Sciatic nerve (tissue), 2 donors: ENCODE measurements at places on chromosomes 13 and 19. TPM values are rescaled to one million over a fixed set of nuclear protein-coding genes. Genes with fewer than 3 reads are reported as not detected.

Gene CAPS
- total RNA-seq, result 80.2 TPM

Gene LRRC63
- 0.49 TPM for total RNA-seq

- DNase-seq, result no peak
These were observed 1500.4 kb upstream of the MIR17HG start for GRCh38 chr13:89846926-89847585.

Gene OR4F17
- total RNA-seq, result not detected

Gene POLR1G
- 2.3 TPM for total RNA-seq

Gene FUT2
- not detected for total RNA-seq

DNA sequence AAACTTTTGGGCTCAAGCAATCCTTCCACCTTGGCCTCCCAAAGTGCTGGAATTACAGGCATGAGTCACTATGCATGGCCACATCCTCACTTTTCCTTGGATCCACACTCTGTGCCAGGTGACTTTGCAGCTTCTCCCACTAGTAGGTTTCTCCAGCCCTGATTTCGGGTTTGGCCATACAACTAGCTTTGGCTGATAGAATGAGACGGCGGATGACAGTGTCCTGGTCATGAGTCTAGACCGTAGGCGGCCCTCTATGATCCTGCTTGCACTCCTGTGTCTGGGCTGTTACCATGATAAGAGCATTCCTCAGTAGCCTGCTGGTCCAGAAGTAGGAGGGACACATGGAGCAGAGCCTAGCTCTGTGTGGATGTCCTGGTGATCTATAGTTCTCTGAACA, 112.5 kb upstream of the KL start:
- no peak for DNase-seq

DNA sequence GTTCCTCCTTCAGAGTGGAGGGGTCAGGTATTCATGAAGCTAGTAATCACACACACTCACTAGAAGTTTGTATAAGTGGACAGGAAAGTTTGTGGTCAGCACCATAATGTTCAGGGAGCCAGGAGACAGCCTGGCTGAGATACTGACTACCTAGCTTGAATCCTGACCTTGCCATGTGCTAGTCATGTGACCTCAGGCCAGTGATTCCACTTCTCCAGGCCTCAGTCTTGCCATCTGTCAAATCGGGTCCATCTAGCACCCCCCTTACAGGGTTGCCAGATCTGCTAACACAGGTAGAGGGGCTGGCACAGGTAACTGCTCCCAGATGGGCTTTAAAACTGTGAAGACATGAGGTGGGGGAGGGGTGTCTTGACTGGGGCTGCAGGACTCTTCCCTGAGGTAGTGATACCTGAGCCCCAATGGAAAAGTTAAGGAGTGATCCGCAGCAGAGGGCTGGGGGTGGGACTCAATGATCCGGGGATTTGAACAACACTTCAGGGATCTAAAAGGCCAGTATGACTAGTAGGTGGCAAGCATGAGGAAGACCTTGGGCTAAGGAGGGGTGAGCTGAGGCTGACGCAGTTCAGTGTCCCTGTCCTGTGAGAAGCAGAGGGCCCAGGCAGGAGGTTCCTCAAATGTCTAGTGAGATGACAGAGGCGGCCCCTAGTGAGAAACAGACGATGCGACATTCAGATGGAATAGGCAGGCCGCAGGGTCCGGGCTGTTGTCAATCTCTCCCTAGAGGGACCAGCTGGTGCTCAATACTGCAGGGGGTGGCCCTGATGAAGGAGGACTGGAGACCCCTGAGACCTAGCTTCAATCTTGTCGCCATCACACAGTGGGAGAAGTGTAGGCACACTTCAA, 8.5 kb downstream of the ACTMAP start:
- no peak for DNase-seq

Gene CDX2
- not detected for total RNA-seq

DNA sequence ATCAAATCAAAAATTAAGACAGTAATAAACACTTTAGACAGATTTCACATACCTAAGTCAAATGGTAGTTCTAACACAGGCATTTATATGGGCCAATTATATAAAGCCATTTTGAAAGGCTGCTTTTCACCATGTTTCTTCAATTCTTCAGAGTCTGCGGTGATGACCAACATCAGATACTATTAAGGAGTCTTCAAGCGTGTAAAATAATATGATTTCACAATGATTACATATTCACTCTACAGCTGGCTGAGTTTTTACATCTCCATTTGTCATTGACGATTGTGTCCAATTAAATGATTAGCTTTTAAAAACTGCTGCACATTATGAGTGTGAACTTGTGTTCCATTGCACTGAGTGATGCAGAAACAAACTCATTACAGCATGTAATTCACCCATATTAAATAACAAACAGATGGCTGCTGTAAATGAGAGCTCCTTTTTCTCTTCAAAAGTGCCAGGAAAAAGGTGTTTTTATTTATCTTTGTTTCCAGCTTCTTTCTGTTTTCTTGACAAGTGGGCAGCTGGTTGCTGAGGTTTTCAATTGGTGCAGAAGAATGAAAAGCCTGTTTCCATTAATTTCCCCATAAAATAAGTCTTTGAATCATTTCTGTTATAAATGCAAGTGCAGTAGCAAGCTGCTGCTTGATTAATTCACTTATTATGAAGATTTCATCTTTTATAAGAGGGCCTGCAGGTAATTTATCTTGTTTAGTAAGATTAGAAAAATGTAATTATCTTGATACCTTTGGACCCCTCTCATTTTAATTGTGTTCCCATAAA, 676.1 kb upstream of the KLHL1 start:
- no peak for DNase-seq

DNA sequence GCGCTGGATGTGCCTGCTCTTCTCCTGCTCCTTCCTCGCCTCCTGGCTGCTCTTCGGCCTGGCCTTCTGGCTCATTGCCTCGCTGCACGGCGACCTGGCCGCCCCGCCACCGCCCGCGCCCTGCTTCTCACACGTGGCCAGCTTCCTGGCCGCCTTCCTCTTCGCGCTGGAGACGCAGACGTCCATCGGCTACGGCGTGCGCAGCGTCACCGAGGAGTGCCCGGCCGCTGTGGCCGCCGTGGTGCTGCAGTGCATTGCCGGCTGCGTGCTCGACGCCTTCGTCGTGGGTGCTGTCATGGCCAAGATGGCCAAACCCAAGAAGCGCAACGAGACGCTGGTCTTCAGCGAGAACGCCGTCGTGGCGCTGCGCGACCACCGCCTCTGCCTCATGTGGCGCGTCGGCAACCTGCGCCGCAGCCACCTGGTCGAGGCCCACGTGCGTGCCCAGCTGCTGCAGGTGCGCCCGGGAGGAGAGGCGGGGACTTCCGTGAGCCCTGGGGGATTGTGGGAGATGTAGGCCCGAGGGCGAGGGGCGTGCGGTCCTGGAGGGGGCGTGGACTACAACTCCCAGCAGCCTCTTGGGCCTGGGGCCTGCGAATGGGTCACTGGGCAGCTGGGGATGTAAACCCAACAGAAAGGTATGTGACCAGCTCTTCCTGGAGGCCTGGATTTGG, 6.7 kb downstream of the KCNJ14 start:
- no peak for DNase-seq

- DNase-seq, result peak; percentile 77
These were observed 14.2 kb upstream of the LATS2 start for GRCh38 chr13:21075379-21076249.

DNA sequence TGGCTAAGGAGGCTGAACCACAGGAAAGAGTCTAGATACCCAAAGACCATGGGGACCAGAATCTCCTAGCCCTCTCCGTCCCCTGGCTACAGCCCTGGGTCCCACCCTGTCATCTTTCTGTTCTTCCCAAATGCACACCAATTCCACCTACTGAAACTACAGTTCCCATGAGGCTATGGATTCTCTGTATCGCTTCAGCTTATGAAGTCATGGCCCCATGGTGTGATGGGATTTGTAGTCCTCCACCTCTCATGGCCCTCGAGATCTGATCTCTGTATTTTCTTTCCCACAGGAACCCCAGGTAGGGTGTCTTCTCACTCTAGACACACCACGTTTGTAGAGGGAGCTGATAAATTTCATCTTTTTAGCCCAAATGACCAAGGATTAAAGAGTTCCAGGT, 11.8 kb downstream of the PTPRH start:
- DNase-seq, result no peak
